ENCODE measurements at places on chromosomes 5 and 9.

- no peak for DNase-seq
These were observed 146.9 kb upstream of the DMRT1 start for GRCh38 chr9:694403-695154.

DNA sequence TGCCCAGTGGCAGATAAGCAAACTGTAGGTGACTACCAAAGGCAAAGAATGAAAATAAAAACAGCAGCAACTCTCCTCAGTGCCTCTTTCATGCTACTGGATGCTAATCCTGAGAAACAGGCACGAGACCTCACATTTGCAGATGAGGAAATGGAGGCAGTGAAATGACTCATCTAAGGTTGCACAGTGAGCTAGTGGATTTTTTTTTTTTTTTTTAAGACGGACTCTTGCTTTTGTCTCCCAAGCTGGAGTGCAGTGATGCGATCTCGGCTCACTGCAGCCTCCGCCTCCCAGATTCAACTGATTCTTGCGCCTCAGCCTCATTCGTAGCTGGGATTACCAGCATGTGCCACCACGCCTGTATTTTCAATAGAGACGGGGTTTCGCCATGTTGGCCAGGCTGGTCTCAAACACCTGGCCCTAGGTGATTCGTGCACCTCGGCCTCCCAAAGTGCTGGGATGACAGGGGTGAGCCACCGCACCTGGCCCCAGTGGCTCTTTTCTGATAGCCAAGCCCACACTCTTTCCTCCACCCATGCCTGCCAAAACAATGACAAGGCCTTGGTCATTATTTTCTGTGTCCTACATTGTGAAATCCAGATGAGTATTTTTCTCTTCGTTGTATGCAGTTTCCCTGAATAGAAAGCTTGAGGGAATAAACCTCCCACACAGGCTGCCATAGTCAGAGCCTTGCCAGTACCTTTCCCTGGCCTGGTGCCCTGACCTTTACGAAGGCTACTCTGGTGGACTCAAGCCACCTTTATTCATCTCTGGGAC is 19.2 kb downstream of the DOCK2 start:
- DNase-seq: no peak

- DNase-seq: no peak
These were observed 125.9 kb downstream of the EHMT1 start for GRCh38 chr9:137744632-137745183.

DNA sequence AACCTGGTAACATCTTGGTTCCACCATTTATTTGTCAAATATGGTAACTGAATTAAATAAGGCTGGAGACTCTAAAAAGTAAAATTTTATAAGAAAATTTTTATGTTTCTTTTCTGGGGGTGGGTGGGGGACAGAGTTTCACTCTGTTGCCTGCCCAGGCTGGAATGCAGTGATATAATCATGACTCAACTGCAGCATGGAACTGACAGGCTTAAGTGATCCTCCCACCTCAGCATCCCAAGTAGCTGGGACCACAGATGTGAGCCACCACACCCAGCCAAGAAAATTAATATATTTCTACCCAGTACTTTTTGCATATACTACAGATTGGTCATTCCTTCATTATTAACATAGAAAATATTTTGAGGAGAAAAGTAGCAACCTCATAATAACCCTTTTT is 216.9 kb downstream of the DEPDC1B start:
- no peak for DNase-seq

DNA sequence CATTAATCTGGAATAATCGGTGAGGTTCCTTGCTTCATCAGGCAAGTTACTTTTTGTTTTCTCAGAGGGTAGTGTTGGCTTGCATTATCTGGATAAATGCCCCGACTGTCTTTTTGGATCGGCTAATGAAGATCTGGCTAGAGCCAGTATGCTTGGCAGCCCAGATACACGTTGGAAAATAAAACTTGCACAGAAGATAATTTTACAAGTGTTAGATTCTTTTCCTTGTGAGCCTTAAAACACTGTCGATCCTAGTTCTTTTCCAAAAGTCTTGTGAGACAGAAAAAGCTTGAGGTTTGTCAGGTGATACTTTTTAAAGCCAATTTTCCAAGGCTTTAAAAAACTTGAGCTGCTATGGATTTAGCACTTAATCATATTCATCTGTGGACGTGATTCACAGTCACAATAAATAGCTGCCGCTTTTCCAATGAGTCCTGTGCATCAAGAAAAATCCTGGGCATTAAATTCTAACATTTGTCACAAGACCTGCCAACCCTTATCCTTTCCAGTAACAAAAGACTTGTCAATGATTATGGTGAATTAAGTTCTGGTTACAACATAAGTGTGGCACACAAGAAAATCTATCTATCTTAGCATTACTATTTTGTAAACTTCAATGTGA is 68.5 kb downstream of the PRLR start:
- no peak for DNase-seq

- no peak for DNase-seq
These were observed 63.3 kb upstream of the GRAMD2B start for GRCh38 chr5:126359884-126360283.

DNA sequence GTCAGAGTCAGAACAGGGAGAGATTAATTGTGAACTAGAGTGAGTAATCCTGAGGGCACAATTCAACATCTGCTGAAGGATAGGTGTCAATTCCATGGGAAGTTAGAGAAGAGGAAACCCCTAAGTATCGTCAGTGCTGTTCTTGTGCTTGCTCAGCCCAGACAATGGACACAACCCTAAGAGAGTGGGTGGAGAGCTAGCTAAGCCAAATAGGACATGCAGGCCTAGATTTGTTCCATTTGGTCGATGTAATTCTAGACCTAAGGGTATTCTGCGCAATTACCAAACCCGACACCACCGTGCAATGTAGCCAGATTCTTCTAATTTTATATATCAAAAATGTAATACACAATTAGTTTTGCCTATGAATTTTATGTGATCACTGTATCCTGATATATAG is 431.6 kb downstream of the SH3GL2 start:
- no peak for DNase-seq

- DNase-seq: no peak
These were observed 89.6 kb downstream of the ASTN2 start for GRCh38 chr9:117325110-117325731.

DNA sequence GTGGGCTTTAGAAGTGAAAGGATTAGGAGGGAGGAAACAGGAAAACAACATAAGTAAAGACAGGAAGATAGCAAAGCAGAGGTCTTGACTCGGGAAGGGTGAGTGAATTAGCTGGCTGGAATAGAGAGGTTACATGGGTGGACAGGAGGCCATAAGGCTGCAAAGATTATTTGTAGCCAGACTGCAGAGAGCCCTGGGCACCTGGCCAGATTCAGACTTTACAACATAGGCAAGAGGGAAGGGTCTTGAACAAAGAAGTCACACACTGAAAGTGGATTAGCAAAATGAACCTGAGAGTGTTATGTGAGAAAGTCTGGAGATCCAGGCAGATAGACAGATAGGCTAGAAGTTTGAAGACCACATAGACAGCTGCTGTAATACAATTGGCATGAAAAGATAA is 29.7 kb upstream of the CER1 start:
- DNase-seq: no peak

DNA sequence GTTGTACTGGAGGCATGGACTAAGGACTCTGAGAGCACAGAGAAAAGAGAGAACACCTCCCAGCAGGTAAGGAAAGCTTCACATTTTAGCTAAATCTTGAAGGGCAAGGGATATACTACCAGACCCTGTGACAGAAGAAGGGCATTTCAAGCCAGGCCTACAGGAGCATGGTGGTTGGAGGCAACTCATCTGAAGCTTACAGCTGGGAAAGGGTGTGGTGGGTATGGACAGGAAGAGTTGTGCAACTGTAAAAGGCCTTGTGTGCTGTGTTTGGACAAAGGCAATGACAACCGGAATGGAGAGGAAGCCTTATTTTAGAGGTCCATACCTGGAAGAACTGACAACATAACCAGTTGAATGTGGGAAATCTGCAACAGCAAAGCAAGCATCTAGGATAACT is 31.2 kb downstream of the NIPSNAP3B start:
- no peak for DNase-seq

GRCh38 chr9:128025736-128026135 is 41.4 kb downstream of the NAIF1 start:
- DNase-seq: no peak

DNA sequence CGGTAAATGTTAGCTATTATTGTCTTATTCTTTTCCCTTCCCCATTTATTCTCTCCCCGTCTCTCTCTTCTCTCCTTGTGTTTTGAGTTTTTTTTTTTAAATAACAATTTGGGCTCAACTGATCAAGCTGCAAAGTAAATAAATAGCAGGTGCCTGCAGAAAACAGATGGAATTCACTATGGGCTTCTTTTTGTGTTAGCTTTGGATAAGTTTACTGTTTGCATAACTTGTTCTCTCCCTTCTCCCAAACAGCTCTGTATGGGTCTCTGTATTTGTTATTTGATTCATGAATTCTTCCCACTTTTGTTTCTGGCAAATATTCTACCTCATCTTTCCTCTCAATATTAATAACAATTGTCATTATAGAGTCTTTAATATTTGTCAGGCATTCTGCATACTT is 111.8 kb upstream of the ASTN2 start:
- no peak for DNase-seq

DNA sequence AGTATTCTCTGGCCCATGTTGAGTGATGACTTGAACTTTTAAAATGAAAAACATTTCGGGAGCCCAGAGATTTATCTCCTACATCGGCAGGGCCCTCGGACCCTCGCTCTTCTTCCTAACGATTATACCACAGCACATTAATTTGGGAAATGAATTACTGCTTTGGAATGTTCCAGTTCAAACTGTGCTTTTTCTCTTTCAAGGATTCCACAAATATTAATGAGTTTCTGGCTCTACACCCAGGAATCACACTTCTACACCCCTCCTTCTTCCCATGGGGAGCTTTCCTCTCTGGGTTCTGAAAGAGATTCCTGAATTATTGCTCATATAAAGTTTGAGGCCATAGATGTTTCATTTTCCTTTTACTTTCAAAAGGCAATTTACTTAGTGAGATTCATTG is 41.2 kb downstream of the NSG2 start:
- DNase-seq: no peak

DNA sequence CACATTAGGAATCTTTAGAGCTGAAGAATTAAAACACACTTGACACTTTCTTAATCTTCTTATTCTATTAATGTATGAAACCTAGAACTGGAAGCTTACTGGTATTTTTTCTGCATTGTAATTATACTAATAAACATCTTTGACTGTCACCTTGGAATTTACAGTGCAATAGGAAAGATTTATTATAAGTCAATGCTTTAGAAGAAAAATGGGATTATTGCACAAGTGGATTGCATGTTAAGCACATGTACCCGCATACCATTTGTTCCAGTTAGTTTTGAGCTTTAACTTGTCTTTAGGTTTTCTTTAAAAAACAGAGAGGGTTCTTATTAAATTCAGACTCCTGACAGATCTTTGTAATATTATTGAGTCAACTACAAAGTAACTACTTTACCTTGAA is 278.5 kb downstream of the CCDC171 start:
- DNase-seq: no peak

DNA sequence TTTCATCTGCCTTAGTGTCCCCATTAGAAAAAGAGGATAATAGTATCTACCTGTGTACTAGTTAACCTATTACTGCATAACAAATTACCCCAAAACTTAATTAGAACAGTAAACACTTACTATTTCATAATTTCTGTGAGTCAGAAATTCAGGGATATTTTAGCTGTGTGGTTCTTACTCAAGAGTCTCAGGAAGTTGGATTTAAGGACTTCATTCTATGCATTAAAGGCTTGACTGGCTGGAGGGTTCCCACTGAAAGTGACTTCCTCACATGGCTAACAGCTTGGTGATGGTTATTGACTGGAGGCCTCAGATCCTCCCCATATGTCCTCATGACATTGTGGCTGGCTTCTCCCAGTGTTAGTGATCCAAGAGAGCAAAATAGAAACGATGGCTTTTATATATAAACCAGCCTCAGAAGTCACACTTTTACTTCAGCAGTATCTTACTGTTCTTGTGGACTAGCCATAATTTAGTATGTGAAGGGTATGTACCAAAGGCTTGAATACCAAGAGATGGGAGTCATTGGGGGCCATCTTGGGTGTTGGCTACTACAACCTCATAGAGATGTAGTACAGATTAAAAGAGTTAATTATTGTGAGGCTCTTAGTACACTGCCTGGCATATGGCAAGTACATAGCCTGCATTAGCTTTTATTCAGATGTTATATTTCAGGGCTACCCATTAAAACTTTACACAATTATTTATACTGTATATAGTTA is 9.9 kb downstream of the RAD23B start:
- no peak for DNase-seq

All from activated T-cell treated with anti-CD3 and anti-CD28 coated beads, Interleukin-2, amount 50 U/mL, for 4 hours (primary cell).